ENCODE measurements at places on chromosomes 2 and 18.

GRCh38 chr2:64127119-64127518 is 17.1 kb downstream of the PELI1 start:
- no peak for DNase-seq

- no peak for DNase-seq
These were observed 99.2 kb upstream of the VRK2 start for GRCh38 chr2:57947398-57947797.

GRCh38 chr2:69988086-69988635 is 26.7 kb upstream of the ASPRV1 start:
- no peak for DNase-seq

GRCh38 chr2:79944205-79944604 is 360.3 kb downstream of the LRRTM1 start:
- DNase-seq, result no peak

GRCh38 chr18:44954257-44954656 is 273.6 kb downstream of the SETBP1 start:
- DNase-seq, result no peak

- no peak for DNase-seq
These were observed 64.3 kb upstream of the FZD7 start for GRCh38 chr2:201969241-201969937.

GRCh38 chr2:237030382-237030781 is 55.3 kb upstream of the COPS8 start:
- no peak for DNase-seq

GRCh38 chr2:29072251-29072650 is 2.1 kb downstream of the PCARE start:
- DNase-seq, result no peak

GRCh38 chr18:4454537-4455112 is 482 bp downstream of the DLGAP1 start:
- DNase-seq, result no peak

- no peak for DNase-seq
These were observed 15.6 kb downstream of the SCN1A start for GRCh38 chr2:166112193-166112605.

DNA sequence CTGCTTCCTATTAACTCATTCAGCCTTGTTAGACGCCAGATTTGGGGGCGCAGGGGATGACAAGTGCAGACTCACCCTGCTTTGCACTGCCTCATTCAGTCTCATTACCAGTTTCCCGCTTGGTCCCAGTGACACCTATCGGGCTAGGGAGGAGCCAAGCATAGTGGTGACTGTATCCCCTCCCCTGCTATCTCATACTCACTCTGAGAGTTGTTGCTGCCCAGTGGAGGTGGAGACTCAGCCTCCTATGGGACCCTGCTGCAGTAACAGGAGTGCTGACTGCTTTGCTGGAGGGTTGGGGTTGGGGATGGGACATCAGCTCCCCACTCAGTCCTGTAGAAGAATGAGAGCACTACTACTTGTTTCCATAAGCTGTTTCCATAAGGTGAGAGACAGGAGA is 21.3 kb upstream of the PIK3C3 start:
- DNase-seq, result no peak

DNA sequence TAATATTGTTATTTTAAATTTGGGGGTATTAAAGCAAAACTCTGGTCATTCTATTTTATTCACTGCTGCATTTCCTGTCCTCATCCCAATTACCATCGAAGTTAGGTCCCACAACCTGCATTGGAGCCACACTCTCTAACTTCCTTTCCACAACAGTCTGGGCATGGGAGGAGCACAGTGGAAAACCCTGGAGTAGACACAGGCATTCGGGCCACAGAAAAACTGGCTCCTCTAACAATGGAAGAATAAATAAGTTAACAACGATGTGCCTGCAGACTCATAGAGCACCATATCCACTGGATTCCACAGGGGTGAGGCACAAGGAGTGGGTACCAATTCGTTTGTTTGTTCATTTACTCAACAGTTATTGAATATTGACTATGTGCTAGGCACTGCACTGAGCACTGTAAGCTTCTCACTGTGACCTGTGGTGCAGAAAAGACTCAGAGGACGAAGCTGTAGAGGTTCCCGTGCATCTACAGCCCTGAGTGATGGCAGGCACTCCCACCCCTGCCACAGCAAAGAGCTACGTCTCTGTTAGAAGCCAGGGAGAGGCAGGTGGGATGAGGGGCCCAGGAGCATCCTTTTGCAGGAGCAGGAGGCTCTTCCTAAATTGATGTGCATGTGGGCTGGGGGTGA is 154.2 kb upstream of the PGAP1 start:
- DNase-seq, result peak; percentile 31

DNA sequence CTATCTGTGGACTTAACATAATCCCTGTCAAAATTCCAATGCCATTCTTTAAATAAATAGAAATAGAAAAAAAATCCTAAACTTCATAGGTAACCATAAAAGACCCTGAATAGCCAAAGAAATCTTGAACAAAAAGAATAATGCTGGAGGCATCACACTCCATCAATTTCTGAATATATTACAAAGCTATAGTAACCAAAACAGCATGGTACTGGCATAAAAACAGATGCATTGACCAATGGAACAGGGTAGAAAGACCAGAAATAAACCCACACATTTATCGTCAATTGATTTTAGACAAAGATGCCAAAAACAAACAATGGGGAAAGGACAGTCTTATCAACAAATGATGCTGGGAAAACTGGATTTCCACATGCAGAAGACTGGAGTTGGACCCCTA is 205.7 kb downstream of the VAPA start:
- no peak for DNase-seq

DNA sequence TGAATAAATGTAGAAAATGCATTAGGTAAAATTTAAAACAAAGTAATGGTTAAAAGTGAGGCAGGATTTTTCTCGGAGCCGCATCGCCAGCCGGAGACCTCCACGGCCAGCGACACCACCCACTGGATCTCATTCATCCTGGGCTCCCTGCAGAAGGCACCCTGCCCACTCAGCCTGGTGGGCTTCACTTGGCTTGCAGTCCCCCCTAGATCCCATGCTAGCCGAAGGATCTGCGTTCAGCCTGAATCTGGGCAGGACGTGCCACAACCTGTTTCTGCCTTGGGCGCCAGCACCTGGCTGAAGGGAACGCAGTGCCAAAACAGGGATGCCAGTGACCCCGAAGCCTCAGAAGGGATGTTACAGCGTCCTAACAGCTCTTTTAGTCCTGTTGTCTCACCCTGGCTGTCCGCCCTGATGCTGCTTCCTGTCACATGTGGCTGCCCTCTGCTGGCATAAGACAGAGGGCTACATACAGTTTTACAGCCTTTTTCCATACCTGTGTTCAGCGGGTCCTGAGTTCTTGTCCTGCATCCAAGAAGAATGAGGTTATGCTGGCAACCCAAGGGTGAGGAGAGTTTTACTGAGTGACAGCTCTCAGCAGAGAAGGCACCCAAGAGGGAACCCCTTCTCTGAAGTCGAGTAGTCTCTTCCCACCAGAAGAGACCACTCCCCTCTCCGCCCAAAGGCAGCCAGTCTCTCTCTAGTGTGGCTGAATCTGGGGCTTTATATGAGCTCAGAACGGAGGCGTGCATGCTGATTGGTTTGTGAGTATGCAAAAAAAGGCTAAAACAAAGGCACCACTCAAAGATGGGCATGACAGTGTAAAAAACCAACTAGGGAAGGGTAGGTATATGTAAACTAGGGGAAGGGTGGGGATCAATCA is 173.1 kb upstream of the GYPC start:
- DNase-seq, result no peak

DNA sequence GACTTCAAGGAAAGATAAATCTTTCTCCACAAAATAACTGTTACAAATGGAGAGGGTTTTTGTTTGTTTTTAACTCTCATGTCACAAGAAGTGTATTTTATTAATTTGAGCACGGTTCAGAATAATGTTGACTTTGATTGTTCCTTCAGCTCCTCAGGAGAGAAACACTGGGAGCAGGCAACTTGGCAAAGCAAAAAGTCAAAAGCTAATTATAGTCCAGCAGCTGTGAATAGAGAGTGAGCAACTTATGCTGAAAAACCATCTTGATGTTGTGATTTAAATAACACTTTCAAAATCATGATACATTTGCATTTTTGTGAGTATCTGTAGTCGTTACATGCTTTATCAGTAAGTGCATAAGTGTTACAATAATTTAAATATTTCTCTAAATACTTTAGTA is 37.5 kb upstream of the TTN start:
- no peak for DNase-seq

DNA sequence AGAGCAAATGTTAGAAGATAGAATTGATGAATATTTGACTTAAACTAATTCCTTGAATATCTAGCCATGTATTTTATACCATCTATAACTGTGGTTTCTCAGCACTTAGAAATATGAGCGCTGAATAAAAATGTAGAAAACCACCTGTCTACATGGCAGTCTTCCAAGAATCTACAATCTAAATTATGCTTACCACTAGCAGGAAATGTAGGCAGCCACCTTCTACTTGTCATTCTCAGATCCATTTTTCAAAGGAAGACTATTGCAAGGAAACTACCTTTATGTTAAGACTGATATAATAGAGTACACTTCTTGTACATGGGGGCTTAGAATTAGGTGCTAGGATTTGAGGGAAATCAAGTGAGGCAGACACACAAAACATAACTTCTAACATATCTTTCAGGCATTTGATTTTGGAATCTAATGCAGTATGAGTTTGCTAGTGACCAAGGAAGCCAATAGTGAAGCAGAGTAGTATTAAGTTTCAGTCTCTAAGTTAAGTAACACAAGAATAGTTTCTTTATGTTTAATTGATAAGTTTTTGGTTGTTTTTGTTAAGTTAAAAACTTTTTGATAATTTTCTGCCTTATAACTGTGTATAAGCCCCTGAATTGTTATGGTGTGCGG is 175.9 kb upstream of the ITGA4 start:
- DNase-seq, result no peak

DNA sequence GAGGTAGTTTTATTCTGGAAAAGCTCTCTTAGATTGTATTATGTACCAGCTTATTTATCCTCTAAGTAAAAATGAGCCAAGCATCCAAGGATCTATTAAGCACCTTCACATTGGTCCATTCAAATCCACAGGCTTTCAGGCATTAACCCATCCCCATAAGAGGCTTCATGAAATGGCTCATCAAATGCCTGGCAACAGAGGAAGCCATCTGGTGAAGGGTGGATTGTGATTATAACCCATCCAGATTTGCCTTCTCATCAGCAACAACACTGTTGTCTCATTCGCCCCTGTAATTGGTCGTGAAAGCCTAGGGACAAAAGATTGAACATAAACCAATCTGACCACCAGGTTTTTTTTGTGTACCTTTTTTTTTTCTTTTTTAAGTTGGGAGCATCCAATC is 134.3 kb upstream of the TACR1 start:
- no peak for DNase-seq

GRCh38 chr2:175414882-175415487 is 233.5 kb upstream of the ATP5MC3 start:
- no peak for DNase-seq

DNA sequence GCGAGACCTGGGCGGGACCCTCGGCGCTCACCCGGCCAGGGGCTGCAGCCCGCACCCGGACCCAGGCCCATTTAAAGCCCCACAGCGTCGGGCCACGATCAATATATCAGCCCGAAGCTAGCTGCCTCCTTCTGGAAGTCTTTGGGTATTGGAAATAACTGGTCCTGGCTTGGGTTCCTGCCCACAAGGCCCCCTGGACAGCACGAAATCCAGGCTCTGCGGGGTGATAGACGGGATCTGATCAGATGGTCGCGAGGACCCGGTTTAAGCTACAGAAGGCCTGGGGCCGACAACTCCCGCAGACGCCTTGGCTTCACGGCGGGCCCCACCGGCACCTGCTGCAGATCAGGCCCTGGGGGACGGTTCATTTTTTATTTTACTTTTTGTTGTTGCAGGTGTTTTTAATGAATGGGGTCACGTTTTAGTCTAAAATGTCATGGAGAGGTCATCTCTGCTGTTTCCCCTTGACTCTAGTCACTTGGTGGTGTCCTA is 362 bp upstream of the PSTPIP2 start:
- no peak for DNase-seq

- no peak for DNase-seq
These were observed 70.8 kb upstream of the NOSTRIN start for GRCh38 chr2:168731616-168732015.

DNA sequence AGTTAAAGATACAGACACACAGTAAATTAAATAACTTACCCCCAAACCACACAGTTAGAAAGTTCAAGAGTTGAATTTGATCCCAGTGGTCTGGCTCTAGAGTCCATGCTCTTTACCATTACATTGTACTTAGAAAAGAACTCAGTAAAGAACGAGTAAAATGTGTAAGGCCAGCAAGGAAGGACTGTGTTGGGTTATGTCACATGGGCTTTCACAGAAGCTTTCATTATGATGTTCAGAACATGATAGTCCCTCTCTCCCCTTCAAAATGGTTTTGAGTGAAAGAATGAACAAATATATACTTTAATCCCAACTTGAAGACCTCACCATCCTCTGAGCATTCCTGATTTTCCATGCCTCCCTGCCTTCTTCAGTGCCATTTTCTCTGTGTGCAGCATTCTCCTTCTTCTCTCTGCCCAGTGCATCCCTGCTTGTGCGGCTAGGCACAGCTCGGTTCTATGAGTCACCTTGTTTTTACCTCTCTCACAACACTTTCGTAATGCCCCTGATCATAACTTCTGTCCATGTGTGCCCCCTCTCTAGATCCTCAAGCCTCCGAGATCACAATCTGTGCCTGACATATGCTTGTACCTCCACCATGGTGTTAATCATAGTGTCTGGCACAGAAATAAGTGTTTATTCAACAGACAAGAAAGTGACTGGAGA is 22.0 kb downstream of the RASGRP3 start:
- no peak for DNase-seq

DNA sequence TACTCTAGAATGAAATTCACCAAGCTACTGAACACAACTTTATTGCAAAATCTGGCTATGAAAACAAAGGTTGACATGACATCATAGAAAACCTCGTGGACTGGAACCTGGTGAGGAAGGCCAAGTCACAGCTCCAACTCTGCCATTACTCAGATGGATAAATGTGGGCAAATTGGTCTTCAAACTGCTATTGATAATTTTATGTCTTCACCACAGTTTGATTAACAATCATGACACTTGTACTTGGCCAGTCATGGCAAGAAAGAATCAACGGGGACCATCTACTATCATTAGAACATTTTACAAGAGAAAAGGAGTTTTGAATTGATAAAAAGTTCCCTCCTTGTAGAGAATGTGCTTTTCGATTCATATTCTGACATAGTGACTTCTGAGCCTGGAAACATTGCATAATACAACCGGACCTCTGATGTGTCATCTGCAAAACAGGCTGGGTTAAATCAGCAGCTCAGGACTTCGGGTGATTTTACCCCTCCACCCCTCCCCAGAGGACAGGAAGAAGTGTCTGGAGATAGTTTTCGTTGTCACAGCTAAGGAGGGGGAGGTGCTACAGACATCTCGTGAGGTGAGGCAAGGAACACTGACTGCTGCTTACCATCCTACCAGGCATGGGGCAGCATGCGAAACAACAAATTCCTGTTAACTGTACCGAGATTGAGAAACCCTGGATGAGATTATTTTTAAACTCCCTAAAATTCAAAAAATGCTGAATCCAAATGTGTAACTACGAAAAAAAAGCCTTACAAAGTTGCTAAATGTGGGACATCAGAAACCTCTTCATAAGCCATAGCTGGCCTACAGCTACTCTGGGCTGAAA is 8.4 kb downstream of the L3MBTL4 start:
- DNase-seq, result no peak
